Skin of body (tissue), 3 donors: ENCODE measurements at places on chromosomes 3 and 15. TPM values are rescaled to one million over a fixed set of nuclear protein-coding genes. Genes with fewer than 3 reads are reported as not detected.

DNA sequence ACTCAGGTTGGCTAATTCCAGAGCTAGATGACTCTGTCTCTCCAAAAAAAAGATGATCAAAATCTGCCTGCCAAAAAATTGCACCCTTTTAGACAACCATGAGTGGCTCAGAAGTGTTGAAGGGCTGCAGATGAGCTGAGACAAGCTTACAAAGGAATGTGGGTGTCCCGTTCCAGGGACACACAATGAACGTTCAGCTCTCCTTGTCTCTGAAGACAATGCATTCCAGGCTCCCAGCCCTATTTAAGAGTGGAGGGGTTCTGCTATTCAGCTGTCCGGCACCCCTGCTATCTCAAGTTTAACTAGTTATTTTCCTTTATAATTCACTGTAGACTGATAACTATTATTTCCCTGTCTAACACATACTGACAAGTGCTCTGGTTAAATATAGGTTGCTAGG, 355.1 kb upstream of the WNT5A start:
- no peak for DNase-seq

- DNase-seq = peak; percentile 60
Observed at GRCh38 chr15:70853318-70853972, 512 bp downstream of the LARP6 start.

- no peak for DNase-seq
Observed at GRCh38 chr3:9810433-9810770, 340 bp downstream of the TTLL3 start.

DNA sequence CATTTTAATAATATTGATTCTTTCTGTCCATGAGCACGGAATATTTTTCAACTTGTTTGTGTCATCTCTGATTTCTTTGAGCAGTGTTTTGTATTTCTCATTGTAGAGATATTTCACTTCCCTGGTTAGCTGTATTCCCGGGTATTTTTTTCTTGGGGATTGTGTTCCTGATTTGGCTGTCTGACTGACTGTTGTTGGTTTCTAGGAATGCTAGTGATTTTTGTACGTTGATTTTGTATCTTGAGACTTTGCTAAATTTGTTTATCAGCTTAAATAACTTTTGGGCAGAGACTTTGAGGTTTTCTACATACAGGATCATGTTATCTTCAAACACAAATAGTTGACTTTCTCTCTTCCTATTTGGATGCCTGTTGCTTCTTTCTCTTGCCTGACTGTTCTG, 418.8 kb upstream of the ALCAM start:
- no peak for DNase-seq

MFSD1 gene
- 62.8 TPM for total RNA-seq

DNA sequence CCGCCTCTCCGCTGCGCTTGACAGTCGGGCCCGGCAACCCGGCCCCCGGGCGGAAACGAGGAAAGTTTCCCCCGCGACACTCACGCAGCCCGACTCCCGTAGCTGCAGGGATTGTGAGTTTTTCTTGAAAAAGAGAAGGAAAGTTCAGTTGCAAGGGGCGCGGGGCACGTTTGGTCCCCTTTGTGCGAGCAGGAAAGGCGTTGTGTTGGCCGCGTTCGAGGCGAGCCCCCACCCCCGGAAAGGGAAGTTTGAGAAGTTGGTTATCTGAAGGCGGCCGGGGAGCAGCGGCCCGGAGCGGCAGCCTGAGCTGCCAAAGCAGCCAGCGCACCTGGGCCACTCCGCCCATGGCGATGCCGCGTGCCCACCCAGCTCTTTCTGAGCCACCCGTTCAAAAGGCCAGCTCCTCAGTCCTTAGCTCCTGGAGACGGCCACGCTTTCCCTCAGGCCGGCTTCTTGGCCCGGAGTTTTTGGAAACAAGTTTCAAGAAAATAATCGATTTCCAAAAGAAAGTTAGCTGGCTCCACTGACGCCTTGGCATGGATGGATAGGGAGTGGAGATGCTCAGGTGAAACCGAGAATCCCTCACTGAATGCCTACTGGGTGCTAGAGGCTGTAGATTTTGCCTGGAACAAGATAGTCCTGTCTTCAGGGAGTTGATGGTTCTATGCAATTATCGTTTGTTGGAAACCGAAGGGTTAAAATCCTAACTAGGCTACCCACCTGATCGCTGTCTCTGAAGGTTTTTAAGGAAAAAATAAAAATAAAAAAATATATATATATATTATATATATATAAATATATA, 832 bp downstream of the TGFBR2 start:
- peak; percentile 33 for DNase-seq

DNA sequence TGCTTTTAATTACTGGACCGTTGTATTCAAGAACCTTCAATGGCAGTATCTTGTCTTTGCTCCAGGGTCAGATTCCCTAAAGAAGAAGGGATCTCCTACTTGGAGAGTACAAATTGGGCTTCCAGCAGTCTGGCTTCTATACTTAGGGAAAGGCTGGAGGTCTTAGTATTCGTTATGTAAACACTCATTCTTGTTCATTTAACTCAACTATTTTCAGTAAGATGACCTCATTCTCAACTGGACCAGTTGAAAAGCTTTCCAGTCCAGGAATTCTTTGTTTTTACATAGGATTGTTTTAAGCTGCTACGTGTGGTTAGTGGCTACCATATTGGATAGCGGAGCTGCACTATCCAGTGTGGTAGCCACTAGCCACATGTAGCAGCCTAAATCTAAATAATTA, 4.6 kb downstream of the SENP5 start:
- DNase-seq = no peak

GRCh38 chr15:70483513-70483912, 279.8 kb downstream of the UACA start:
- no peak for DNase-seq

REC114 gene
- not detected for total RNA-seq

C3orf49 gene
- not detected for total RNA-seq

DNA sequence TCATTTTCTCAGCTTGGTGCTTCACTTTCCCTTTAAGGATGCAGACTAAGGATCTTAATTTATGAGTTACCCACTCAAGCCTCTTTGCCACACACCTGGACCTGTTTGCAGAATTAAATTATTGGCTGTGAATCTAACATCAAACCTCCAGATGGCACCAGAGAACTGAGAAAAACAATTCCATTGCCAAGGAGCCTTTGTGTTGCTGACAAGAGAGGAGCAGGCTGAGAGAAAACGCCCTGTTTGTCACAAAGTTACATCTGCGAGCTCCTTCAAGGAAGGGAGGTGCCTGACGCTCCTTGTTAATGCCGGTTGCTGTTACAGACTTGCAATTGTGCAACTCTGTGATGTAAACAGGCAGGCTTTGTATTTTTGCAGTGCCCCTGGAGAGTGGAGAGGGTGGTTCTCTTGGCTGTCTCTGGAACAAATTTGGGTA, 36.3 kb upstream of the TMC3 start:
- peak; percentile 96 for DNase-seq

ZNF80 gene
- not detected for total RNA-seq

CYP11A1 gene
- total RNA-seq = 0.69 TPM

- no peak for DNase-seq
Observed at GRCh38 chr3:86180696-86181095, 810.3 kb downstream of the VGLL3 start.

DNA sequence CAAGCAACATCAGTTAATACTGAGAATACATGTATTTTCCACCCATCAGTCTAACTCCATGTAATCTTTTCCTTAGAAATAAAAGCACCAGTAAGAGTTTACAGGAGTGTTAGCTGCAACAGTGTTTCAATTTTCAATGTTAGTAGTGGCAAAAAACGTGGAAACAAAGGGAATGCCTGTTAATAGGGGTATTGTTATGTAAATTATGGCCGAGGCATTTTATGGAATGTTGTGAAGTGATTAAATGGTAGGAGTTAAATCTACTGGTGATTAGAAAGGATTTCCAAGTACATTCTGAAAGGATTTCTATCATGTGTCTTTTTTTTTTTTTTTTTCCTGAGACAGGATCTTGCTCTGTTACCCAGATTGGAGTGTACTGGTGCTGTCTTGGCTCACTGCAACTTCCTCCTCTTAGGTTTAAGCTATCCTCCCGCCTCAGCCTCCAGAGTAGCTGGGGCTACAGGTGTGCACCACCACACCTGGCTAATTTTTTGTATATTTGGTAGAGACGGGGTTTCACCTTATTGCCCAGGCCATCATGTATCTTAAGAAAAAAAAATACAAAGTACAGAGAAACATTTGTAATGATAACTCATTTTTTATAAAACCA, 6.6 kb downstream of the ATP6V1A start:
- DNase-seq = no peak

SPATA12 gene
- 0.10 TPM for total RNA-seq

SELENOS gene
- total RNA-seq = 28.7 TPM

PSTPIP1 gene
- 4.3 TPM for total RNA-seq

- no peak for DNase-seq
Observed at GRCh38 chr3:48856469-48856868, 8.8 kb upstream of the PRKAR2A start.

- no peak for DNase-seq
Observed at GRCh38 chr3:122642935-122643334, 37.7 kb upstream of the PARP14 start.

DNA sequence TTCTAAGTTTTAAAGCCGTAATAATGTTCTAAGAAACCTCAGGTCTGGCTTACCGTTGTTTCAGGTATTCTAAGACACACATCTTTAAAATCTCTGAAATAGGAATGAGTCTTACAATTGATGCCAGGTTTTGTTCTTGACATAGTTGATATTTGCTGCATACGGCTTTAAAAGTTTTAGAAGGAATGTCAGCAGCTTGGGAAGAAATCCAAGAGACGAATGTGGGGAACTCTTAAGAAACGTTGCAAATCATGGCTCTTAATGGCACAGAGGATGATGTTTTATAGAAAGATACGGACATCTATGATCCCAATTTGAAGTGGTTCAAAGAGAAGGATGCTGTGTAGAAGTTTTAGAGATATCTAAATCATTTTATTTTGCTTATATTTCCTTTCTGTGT, 11.5 kb downstream of the NUDT16 start:
- DNase-seq = peak; percentile 24

DNA sequence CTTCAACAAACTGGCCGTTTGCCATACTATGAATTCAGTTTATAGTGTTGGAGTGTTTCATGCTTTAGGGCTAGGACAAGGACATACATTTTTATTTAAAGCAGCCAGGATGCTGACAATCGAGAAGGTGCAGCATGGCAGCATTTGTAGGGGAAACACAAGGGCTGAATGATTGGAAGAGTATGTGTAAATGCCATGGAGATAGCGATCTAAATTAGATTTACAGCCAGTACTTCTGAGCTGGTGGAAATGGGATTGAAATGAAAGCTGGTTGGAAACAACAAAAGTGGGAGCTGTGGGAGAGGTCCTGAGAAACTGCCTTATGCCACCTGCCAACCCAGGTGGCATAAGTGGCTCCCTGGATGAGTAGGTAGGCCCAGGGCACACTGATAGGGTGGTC, 209.9 kb upstream of the MRPL3 start:
- no peak for DNase-seq

GRCh38 chr3:133152056-133152455, 113.9 kb downstream of the TMEM108 start:
- DNase-seq = no peak

FBN1 gene
- total RNA-seq = 480 TPM

CSPG4 gene
- total RNA-seq = 42.2 TPM

DNA sequence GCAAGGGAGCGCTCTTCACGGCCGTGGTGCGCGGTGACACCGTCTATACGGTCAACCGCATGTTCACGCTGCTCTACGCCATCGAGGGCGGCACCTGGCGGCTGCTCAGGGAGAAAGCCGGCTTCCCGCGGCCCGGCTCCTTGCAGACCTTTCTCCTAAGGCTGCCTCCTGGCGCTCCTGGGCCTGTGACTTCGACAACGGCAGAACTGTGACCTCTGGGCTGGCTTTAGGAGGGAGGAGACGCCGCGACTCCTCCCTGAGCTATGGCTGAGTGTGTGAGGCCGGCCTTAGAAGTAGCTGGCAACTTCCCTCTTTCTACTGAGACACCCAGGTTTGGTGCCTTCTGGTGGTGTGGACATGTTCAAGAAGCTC, 1.4 kb downstream of the KBTBD13 start:
- DNase-seq = no peak

DCLK3 gene
- 1.1 TPM for total RNA-seq

DNA sequence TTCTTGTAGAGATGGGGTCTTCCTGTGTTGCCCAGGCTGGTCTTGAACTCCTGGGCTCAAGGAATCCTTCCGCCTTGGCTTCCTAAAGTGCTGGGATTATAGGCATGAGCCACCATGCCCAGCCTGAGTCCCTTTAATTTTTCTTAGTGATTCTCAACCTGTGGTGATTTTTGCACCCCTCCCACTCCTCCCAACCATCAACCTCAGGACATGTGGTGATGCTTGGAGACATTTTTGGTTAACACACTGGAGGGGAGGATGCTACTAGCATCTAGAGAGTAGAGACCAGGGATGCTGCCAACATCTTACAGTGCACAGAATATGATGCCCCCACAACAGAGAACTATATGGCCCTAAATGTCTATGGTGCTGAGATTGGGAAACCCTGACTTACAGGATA, 83.0 kb upstream of the LMOD3 start:
- DNase-seq = no peak

DNA sequence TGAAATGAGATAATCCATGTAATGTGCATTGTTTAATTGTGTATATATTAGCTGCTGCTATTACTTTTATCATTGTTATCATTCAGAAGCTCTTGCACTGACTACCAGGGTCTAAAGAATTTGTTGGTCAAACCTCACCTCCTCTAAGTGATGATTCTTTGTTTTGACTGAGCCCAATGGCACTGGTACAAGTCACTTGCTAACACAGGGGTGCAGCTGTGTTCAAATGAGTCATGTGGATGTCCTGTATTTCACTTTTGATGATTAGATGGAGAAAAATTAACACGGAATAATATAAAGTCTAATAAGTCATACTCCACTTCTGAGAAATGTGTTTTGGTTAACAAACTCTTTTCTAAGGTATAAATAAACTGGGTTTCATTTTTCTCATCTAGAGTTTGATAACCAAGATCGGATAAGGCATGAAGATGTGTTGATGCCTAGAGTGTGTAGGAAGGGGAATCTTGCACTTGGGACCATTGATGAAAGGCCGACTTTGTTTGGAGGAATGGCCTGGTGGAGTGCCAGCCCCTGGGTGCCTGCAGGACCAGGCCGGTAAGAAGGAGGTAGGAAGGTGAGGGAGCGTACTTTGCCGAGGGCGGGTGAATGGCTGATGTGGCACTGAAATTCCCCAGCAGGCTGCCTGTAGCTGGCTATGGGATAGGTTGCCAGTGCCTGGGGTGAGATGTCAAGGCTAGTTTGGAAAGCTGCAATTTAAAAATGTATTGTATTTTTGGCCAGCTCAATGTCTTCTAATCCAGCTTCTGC, 244.7 kb upstream of the ZPLD1 start:
- no peak for DNase-seq
